Thymus (tissue), 14 donors: ENCODE measurements at places on chromosomes 12 and 14. TPM values are rescaled to one million over a fixed set of nuclear protein-coding genes. Genes with fewer than 3 reads are reported as not detected.

Gene C3AR1
- total RNA-seq: 8.2 TPM

DNA sequence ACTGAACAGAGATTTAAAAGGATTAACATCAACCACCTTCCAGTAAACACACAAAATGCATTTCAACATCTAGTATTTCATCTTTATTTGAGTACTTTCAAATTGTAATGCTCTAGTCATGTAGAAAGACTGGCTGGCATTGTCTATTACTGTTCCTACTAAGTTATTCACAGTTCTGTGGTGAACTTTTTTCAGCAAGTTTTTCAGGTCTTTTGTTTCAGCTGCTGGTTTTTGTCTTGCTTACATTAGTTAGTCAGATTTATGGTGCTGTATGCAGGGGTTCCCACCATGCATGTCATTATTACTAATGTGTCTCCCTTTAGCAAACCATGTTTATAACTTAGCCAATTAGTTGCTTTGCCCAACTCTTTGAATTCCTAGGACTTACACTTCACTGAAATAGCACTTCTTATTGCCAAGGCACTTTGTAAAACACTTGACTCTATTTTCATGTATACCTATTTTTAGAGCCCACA, 253.4 kb upstream of the KITLG start:
- no peak overlapping the region for H3K4me3 ChIP-seq
- no peaks in the 10 kb centered on the region for H3K27me3 ChIP-seq
- no peak overlapping the region for H3K27ac ChIP-seq
- no peaks in the 10 kb centered on the region for H3K36me3 ChIP-seq
- no peak for DNase-seq

DNA sequence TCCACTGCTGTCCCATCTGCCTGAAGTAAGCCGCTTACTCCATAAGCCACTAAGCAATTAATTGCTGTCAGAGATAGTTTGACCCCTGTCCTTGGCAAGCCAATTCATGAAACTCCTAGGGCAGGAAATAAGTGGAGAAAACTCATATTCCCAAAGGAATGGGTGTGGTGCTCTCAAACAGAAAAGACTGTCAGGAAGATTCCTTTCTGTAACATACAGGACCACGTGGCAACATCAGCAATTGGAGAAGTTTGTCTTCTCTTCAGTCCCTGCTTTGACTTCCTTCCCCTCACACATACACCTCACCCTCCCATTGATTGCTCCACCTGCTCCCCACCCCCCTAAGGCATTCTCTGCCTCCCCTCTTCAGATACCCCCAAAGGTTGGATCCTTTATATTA, 36.2 kb upstream of the MDM1 start:
- H3K27me3 ChIP-seq: no peaks in the 10 kb centered on the region
- no peak overlapping the region for H3K4me3 ChIP-seq
- no peaks in the 10 kb centered on the region for H3K36me3 ChIP-seq
- H3K27ac ChIP-seq: no peak overlapping the region
- H3K4me1 ChIP-seq: peaks cover 46% of the 10 kb centered on the region

GRCh38 chr12:93380480-93381121, 2.9 kb downstream of the NUDT4 start:
- peaks cover 17% of the 10 kb centered on the region for H3K4me1 ChIP-seq
- H3K27me3 ChIP-seq: no peaks in the 10 kb centered on the region
- no peak overlapping the region for H3K27ac ChIP-seq
- DNase-seq: no peak

Gene SPATA7
- 7.2 TPM for total RNA-seq

Gene IL31
- 0.05 TPM for total RNA-seq

- H3K4me3 ChIP-seq: no peak overlapping the region
- no peaks in the 10 kb centered on the region for H3K4me1 ChIP-seq
- DNase-seq: no peak
- no peaks in the 10 kb centered on the region for H3K27me3 ChIP-seq
- no peaks in the 10 kb centered on the region for H3K36me3 ChIP-seq
- H3K27ac ChIP-seq: no peak overlapping the region
Observed at GRCh38 chr12:11457996-11458645, 62.8 kb upstream of the PRB2 start.

Gene KRT7
- 2.8 TPM for total RNA-seq

GRCh38 chr12:16949871-16950667, 344.1 kb upstream of the LMO3 start:
- H3K27ac ChIP-seq: no peak overlapping the region
- no peaks in the 10 kb centered on the region for H3K4me1 ChIP-seq
- no peaks in the 10 kb centered on the region for H3K36me3 ChIP-seq
- DNase-seq: no peak
- H3K4me3 ChIP-seq: no peak overlapping the region
- no peaks in the 10 kb centered on the region for H3K27me3 ChIP-seq

DNA sequence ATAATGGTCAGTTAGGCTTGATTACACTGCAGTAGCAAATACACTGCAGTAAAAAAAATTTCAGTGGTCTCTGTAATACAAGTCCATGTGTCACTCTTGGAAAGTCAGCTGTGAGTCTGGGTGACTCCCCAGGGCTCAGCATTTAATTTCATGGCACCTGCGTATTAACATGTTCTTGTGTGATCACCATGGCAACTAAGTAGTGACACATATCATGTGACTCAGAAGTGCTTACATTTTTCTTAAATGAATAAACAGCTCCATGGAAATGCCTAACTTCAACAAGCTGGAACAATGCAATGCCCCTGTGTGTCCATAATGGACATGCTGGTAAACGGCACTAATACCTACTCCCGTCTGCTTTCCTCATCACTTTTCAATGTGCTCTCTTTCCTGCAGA, 88.5 kb upstream of the ANO4 start:
- no peaks in the 10 kb centered on the region for H3K27me3 ChIP-seq
- H3K4me1 ChIP-seq: no peaks in the 10 kb centered on the region
- no peak overlapping the region for H3K4me3 ChIP-seq
- H3K36me3 ChIP-seq: no peaks in the 10 kb centered on the region
- no peak overlapping the region for H3K27ac ChIP-seq

Gene CD163L1
- 10.3 TPM for total RNA-seq

GRCh38 chr12:132342251-132343227, 13.2 kb upstream of the GALNT9 start:
- H3K27ac ChIP-seq: no peak overlapping the region
- H3K4me3 ChIP-seq: no peak overlapping the region

DNA sequence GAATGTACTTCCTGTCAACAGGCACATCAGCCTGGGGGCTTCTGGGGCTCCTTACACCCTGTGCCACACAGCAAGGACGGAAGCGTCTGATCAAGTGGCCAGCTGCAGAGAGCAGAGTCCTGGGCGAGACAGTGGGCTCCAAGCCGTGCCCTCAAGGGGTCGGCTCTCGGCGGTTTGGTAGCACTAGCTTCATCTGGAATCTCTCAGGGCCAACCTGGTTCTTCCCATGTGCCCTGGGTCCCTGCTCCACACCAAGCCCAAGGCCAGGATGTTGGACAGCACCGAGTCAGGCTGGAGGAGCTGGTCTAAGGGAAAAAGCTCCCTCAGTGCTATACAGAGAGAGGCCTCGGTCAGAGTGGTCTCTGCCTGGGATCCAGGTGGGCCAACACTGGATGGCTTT, 20.5 kb downstream of the DIO3 start:
- no peaks in the 10 kb centered on the region for H3K27me3 ChIP-seq
- no peak overlapping the region for H3K27ac ChIP-seq
- no peaks in the 10 kb centered on the region for H3K4me1 ChIP-seq

DNA sequence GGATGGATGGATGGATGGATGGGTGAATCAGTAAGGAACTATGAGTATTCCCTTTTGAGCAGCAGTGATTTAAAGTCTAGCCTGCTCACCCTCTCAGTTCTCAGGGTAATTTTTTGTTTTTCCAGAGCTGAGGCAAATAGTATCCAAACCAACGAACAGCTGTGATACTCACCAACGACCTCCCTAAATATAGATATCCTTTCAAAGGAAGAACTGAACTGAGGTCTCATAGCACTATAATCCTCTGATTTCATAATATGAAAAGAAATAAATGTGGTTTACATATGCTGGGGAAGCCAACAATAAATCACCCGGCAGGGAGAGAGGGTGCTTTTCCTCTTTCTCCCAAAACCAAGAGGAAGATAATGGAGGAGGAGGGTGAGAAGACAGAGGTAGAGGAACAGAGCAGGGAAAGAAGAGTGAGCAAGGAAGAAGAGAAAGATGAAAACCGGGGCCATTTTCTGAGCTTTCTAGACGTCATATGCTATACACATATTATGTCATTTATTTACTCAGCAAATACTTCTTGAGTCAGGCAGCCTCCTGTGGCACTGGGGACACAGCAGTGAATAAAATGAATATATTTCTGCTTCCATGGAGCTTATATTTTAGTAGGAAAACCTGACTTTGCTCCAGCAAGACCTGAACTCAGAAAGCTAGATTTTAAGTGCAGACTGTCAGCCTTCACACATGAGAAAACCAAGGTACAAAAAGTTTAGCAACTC, 710.7 kb upstream of the TBX3 start:
- no peak overlapping the region for H3K27ac ChIP-seq
- H3K27me3 ChIP-seq: no peaks in the 10 kb centered on the region
- no peak overlapping the region for H3K4me3 ChIP-seq
- no peaks in the 10 kb centered on the region for H3K36me3 ChIP-seq
- no peaks in the 10 kb centered on the region for H3K4me1 ChIP-seq

DNA sequence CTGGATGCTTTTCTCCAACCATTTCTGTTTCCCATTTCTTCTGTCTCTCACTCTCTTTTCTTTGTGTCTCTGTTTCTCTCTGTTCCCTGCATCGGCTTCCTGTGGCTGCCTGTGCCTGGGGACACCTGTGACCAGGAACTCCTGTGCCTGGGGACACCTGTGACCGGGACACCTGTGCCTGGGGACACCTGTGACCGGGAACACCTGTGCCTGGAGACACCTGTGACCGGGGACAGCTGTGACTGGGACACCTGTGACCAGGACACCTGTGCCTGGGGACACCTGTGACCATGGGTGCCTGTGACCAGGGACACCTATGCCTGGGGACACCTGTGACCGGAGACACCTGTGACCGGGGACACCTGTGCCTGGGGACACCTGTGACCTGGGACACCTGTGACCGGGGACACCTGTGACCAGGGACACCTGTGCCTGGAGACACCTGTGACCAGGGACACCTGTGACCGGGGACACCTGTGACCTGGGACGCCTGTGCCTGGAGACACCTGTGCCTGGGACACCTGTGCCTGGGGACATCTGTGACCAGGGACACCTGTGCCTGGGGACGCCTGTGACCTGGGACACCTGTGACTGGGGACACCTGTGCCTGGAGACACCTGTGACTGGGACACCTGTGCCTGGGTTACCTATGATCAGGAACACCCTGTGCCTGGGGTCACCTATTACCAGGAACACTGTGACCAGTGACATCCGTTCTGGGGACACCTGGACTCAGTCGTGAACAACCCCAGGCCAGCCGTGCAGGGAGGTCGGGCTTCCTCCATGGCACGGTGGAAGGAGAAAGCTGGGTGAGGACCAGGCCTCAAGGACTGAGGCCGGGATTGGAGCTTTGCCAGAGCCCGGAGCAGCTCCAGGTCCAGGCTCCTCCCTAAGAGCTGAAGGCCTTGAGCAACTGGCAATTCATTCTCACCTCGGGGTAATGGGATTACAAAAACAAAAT, 23.4 kb upstream of the FBRSL1 start:
- no peak overlapping the region for H3K4me3 ChIP-seq
- H3K27ac ChIP-seq: no peak overlapping the region
- peaks cover 13% of the 10 kb centered on the region for H3K27me3 ChIP-seq
- DNase-seq: no peak

DNA sequence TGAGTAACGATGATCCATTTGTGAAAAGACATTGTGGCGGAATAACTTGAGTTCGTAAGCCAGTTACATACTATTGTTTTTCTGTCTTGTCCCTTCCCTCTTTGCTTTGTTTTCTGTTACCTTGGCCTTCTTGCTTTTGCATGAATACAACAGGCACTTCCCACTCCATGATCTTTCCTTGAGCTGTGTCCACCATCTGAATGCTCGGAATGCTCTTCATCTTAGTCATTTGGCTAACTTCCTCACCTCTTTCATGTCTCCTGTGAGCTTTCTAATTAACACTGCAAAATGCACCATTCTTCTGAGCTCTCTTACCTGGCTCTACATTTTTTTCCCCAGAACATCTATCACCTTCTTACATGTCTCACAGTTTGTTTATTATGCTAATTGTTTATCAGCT, 10.0 kb downstream of the KNTC1 start:
- peaks cover 26% of the 10 kb centered on the region for H3K36me3 ChIP-seq
- H3K27ac ChIP-seq: no peak overlapping the region
- H3K27me3 ChIP-seq: no peaks in the 10 kb centered on the region

Gene FMNL3
- total RNA-seq: 26.1 TPM

DNA sequence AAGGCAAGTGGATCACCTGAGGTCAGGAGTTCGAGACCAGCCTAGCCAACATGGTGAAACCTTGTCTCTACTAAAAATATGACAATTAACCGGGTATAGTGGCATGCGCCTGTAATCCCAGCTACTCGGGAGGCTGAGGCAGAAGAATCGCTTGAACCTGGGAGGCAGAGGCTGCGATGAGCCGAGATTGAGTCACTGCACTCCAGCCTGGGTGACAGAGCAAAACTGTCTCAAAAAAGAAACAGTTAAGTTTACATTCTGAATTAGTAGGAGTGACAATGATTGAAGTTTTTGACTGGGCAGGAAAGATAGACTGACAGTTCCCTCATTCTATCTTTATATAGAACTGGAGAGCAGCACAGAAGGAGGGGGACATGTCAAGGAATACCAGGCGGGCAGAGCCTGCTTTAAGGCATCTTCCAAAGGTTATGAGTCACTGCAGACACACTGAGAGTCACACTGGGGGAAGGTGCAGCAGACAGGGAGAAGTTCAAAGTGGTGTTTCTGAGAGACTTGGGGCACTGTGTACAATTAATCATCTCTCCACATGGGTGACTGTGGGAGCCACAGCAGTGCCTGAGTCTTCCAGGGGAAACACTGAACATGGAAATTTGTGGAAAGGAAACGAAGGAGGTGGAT, 42.8 kb upstream of the RNASE3 start:
- no peak for DNase-seq
- H3K27me3 ChIP-seq: no peaks in the 10 kb centered on the region
- peaks cover 2% of the 10 kb centered on the region for H3K4me1 ChIP-seq
- H3K4me3 ChIP-seq: no peak overlapping the region

DNA sequence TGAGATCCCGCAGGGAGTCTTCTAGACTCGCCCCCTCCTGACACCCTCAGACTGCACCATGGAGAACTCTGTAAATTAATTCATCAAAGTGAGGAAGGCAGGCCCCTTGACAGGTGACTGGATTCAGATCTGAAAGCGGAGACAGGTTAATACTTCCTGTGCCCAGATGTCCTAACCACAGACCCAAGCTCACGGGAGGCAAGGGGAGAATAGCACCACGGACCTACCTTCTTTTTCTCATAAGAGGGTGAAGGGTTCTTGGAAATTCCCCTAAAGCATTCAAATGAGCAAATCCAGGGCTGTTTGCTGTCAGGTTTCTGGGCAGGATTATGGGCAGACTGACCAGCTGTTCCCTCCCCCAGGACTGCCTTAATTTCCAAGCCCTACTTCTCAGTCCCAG, 170.0 kb downstream of the ZFP36L1 start:
- peaks cover 3% of the 10 kb centered on the region for H3K27me3 ChIP-seq
- no peak for DNase-seq
- peaks cover 48% of the 10 kb centered on the region for H3K4me1 ChIP-seq
- no peak overlapping the region for H3K4me3 ChIP-seq

Gene EMC9
- 26.8 TPM for total RNA-seq

Gene CACNA2D4
- total RNA-seq: 5.1 TPM

- H3K4me1 ChIP-seq: no peaks in the 10 kb centered on the region
- H3K36me3 ChIP-seq: no peaks in the 10 kb centered on the region
- peak overlapping the region; percentile 15 for H3K27ac ChIP-seq
- no peak overlapping the region for H3K4me3 ChIP-seq
- DNase-seq: no peak
Observed at GRCh38 chr14:24818058-24818822, 184.2 kb upstream of the GZMB start.
